ENCODE measurements at places on chromosomes 12 and 14. TPM values are rescaled to one million over a fixed set of nuclear protein-coding genes. Genes with fewer than 3 reads are reported as not detected.
A peak's percentile ranks its signal among the peaks of the same experiment; 100 is the strongest.

DNA sequence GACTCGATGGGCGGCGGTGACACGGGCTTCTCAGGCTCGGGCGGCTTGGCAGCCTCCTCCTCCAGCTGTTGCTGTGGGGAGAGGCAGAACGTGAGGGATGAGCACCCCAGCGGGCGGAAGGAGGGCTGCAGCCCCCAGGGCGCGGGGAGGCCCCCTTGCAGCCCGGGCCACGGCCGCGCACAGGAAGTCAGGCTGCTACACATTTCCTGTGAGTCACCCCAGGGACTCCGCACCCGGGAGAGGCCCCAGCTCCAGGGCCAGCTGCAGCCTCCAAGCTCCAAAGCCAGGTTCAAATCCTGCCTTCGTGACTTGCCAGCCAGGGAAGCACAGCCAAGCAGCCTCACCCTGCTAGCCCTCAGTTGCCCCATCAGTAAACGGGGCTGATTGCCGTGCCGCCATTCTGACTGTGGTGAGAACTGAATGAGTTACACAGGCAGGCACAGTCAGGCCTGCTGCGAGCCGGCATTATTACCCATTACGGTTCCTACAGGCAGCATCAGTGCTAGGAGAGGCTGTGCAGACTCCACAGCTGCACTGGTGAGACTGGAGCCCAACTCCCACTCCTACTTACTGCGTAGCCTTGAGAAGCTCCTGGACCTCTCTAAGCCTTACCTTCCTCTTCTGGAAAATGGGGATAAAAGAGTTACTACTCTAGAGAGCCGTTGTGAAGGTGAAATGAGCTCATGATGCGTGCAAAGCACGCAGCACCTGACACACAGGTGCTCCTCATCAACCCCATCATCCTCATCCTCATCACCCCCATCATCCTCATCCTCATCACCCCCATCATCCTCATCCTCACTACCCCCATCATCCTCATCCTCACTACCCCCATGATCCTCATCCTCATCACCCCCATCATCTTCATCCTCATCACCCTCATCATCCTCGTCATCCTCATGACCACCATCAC lies 100.9 kb downstream of the NCOR2 start:
- peak; percentile 81 for DNase-seq

The JKAMP gene
- 22.3 TPM for total RNA-seq

DNA sequence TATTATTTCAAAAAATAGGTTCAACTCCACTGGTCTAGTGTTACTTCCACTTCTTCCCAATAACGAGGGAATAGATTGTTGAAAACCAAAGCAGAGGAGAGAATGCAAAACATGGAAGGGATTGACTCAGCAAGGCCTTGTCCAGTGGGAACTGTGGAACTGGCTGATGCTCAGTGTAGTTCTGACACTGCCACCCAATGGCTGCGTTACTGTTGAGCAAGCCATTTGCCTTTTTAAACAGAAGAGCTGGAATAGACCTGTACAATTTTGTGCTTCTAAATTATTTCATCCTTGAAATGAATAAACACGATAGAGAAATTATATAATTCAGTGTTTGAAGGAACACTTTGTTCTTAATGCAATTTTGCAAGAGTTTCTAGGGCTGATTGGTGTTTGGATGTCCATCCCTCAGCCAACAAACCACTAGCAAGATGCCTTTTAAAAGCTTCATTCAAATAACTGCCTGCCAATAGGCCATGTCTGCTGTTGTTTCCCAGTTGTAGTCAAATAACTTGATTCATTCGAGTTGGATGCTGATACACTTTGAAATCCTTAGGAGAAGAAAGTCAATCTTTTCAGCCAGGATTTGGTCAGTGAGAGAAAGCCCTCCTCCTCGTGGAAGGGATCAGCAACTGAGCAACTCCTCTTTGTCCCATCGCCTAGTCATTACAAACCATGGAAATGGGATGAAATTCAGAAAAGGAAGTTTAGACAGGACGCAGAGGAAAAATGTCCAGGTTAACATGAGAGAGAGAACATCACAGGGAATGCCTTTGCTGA lies 7.3 kb upstream of the MGP start:
- no peak for DNase-seq

GRCh38 chr12:87155621-87156020 lies 873.6 kb downstream of the C12orf50 start:
- no peak for DNase-seq

DNA sequence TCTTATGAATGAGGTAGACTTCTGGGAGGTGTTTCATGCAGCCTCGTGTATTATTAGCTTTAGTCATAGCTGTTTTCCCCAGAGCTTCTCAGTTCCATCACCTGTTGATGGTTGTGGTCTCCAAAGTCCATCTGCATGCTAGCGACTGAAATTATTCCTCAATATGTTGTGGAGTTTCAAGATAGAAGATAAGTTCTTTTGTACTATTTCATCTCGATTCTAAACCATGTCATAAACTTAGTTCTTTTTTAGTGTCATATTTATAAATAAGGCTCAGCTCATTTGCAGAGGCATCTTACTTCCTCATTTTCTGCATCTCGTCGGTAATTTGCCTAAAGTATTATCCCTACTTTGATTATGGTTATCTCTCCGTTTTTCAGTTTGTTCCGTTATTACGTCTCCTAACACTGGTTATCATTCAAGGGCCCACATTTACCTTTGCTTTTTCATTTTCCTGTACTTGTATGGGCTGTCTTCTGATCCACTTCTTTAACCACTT lies 119.1 kb downstream of the ITPR2 start:
- DNase-seq = no peak

The LRTM2 gene
- not detected for total RNA-seq

The IRAK3 gene
- 4.0 TPM for total RNA-seq

DNA sequence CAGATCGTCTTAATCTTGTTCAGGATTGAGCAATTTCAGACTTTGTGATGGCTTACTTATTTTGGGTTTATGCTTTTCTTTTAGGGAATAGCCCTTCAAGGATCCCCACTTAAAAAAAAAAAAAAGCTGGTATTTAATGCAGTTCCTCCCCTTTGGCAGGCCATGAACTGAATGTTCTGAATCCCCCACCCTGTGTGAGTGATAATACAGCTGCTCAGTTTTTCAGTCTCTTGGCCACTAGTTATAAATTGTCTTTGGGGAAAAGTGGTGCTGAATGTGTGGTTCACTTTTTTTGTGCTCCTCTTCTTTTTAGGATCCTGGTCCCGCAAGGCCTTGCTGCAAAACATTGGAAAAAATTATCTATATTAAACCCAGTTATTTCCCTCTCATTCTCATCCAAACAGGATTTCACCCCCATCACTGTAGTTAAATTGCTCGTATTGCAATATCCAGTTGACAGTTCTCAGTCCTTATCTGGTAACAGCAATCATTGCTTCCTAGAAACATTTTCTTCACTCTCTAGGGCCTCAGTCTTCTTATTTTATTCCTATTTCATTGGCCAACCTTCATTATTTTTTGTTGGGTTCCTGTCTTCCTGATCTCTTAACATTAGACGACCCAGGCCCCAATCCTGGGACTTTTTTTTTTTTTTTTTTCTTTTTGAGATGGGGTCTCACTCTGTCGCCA lies 73.1 kb upstream of the PAWR start:
- DNase-seq = no peak

GRCh38 chr12:65822732-65823512 lies 1.4 kb upstream of the HMGA2 start:
- DNase-seq = peak; percentile 41

The RAPGEF3 gene
- 30.6 TPM for total RNA-seq
